GM23338 (cell line): ENCODE measurements at places on chromosomes 7 and 10. TPM values are rescaled to one million over a fixed set of nuclear protein-coding genes. Genes with fewer than 3 reads are reported as not detected.

DNA sequence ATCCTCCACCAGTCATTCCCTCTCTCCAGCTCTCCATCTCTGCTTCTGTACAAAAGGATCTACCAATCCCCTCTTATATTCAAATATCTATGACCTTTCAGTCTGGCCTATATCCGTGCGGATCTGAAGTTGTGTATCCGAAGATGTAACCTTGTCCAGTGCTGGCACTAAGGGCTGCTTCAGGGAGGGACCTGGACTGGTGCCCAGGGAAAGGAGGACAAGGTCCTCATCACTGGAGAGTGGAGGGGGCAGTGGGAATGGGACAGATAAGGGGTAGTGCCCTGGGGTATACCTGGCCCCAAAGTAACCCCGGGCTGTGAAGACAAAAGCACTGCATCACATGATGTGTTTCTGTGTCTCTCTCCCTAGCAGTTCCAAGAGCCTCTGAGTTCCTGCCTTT, 1.8 kb downstream of the TMEM225B start:
- DNase-seq = no peak

DNA sequence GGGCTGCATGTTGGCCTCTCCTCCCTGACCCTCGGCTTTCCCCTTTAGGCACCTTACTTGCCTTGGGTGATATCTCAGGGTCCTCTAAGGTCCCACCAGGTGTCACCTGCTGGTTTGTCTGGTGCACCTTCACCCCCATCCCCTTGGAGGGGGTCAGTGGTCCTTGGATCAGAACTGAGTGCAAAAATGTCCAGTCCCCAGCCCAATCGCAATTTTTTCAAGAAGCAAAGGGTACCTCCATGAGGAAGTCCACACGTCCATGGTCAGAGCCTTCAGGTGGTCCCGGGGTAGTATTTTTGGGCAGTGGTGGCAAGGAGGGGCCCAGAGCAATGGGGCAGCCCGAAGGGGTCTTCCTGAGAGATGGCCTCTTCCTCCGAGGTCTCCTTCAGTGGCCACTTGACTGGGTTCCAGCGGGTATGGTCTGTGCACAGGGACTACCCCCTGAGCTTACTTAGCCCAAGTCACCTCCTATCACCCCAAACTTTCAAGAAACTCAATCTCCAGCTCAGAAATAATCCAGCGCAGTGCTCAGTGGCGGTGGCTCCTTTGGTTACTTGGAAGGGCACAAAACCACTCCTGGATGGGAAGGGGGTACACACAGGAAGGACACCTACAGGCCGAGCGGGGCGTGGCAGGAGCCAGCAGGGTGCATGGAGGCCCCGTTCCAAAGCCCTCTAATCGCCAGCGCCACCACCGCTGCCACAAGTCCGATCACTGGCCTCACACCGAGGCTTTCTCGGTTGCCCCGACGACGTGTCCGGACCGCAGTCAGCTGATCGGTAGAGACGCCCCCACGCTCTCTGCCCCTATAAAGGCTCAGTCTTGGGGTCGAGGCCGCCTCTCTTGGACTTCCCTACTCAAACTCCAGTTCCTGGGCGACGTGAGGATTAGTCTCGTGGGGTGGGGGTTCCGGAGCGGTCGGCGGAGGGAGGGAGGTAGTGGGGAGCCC, 4.5 kb downstream of the SAP25 start:
- peak; percentile 96 for DNase-seq

DNA sequence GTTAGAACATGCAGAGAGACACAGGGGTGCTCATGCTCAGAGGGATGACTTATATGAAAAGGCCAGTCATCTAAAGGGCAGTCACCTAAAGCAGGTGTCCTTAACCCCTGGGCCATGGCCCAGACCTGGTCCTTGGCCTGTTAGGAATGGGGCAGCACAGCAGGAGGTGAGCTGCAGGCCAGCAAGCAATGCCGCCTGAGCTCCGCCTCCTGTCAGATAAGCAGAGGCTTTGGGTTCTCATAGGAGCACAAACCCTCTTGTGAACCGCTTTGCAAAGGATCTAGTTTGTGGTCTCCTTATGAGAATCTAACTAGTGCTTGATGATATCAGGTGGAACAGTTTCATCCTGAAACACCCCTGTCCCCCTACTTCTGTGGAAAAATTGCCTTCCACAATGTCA, 14.5 kb downstream of the ANKRD7 start:
- DNase-seq = peak; percentile 43

DNA sequence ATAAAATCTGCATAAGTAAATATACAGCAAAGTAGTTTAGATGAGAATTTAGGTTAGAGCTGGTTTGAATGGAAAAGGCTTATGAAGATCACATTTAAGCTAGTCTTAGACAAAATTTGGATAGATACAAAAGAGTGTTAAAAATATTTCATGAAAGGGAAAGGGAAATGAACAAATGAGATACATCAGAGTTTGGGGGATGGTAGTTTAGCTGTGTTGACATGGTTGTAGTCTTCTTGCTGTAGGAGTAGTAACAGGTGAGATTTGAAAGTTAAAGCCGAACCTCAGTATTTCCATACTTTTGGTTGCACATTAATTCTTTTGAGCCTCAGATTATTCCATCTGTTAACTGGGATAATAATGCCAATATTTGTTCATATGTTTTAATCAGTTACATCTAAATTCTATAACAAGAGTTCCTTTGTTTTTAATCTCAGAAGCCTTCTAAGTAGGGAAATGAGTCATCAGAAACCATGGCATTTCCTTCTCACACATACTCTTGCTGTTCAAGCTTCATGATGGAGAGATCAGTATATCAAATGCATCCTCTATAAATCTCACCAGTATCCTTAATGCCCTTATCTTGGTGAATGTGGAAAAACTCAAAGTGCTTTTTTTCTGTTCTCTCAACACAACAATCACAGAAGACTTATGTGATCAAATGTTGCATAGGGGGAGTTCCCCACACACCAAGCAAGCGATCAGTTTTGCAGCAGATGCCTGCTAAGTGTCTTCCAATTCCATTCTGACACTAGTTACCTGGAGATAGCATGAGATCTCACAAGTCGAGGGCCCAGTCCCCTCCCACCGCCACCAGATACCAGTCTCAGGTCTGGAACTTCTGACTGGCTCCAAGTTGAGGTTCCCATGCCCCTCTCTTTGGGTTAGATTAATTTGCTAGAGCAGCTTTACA, 84.7 kb downstream of the MAPK8 start:
- DNase-seq = no peak

DNA sequence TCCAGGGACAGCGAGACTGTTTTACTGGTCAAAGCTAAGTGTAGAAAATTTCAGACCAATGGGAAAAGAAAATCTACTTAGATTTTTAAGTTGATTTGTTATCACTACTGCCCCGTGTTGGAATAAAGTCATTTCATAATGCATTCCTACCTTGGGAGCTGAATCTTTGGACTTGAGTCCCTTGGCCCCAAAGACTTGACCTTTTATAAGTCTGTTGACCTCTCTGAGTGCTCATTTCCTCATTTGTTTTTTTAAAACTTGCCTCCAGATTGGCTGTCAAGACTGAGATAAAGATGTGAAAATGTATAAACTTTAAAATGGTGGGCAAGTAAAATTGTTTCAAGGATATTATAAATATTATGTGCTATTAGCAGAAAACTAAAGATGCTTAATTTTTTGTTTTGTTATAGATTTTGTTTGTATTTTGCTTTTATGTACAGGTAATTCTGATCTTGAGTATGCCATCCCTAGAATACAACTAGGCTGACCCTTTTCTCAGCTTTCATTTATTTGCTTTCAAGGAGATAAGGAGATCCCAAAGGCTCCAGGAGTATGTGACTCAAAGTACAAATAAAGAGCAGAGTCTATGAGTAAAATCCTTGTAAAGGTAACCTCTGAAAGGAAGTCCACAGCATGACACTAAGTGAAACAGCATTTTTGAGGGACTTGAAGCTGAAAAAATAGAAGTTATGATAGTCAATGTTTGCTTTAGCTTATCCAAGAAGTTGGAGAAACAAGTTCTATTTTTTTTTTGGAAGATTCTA, 54.6 kb downstream of the TMEM26 start:
- DNase-seq = no peak

GRCh38 chr7:108459922-108460551, 3.8 kb upstream of the NRCAM start:
- peak; percentile 70 for DNase-seq

DNA sequence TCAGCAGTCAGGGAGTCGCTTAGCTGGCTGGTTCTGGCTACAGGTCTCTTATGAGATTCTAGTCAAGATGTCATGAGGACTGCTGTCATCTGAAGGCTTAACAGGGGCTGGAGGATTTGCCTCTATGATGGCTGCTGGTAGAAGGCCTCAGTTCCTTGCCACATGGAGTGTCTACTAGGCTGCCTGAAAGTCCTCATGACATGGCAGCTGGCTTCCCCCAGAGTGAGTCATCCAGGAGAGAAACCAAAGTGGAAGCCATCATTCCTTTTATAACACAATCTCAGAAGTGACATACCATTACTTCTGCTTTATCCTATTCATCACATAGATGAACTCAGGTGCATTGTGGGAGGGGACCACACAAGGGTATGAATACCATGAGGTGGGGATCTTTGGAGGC, 75.1 kb downstream of the EXOC6 start:
- no peak for DNase-seq

- DNase-seq = peak; percentile 59
These were observed 214.4 kb downstream of the FAM107B start for GRCh38 chr10:14560274-14560673.

GRCh38 chr7:74233655-74234285, 20.4 kb downstream of the RFC2 start:
- DNase-seq = no peak

Gene TSPAN12
- total RNA-seq = 11.7 and 14.7 TPM in 2 replicates
